Transverse colon (tissue), 4 donors: ENCODE measurements at places on chromosomes 5 and 9. TPM values are rescaled to one million over a fixed set of nuclear protein-coding genes. Genes with fewer than 3 reads are reported as not detected.

Gene KIAA1191
- 113 TPM for total RNA-seq

Gene TLX3
- not detected for total RNA-seq

Gene TMEM215
- total RNA-seq: not detected

Gene RORB
- total RNA-seq: not detected

Gene SAXO1
- total RNA-seq: not detected

Gene ESM1
- total RNA-seq: not detected

- no peak for DNase-seq
Measured at GRCh38 chr9:87063871-87064270, 116.6 kb upstream of the GAS1 start.

DNA sequence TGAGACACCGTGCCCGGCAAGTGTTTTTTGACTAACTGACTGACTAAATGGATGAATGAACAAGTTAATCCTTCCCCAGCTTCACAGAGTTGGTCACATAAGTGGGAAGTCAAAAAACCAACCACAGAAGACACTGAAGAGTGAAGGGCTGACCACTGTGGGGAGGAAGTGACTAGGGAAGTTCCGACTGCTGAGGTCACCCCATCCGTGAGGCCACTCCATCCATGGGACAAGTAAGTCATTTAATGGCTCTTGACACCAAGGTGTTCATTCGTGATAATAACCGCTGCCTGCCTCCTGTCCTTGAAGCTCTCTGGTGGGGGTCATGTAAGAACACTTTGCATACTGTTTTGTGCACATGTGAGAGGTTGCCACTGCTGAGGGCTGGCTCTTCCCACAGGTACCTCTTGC is 22.2 kb upstream of the CXCL14 start:
- DNase-seq: no peak

- DNase-seq: no peak
Measured at GRCh38 chr5:93296338-93296737, 284.7 kb downstream of the NR2F1-AS1 start.

DNA sequence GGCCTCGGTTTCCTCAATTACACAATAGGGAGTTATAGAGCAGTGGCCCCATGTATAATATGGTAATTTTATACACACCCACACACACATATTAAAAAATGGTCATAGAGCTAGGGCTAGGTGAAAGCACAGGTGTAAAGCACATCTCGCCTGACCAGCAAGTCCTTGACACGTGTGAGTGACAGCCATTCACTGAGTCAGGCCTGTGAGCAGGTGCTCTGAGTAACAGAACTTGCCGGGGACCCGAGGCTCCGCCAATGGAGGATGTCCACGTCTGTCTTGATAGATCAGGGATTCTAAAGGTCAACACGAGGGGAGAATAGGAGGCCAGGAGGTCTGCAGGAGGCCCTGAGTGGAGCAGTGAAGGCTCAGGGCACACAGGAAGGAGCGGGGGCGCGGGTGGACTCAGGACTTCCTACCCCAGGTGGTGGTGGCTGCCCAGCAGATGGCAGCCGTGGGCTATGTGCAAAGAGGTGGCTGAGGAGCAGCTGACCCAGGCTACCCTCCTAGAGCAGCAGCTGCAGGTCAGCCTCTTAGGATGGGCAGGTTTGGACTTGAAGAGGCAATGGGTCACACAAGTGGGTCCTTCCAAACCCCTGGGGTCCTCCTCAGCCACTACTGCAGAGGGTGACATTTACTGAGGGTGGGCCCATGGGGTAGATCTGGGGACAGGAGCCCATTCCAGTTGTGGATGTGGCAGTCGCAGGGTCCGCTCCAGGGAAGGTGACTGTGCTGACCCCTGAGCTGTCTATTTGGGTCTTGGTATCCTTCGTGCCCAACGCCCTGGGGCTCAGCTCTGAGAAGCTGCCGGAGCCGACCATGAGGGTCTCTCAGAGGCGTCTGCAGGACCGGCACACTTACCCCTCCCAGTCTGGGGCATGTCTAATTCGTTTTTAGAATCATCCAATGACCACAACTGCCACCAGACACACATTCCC is 45.9 kb downstream of the PRRT1B start:
- peak; percentile 85 for DNase-seq

GRCh38 chr5:124007675-124008398 is 495.9 kb downstream of the CSNK1G3 start:
- no peak for DNase-seq

DNA sequence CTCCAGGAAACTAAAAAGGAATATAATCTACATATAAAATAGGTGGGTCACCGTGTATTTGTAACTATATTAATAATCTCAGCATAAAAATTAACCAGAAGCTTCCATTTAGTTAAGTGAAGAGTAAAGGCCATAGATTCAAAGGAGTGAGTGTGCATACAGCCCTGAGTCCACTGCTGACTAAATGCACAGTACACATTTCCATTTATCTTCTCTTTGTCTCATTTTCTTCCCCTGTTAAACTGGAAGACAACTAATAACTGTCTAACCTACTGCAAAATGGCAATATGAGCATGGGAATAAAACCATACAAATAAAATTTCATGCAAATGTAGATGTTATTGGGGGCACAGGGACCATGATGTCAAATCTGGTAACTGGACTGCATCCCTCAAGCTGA is 59.9 kb upstream of the DAB2 start:
- DNase-seq: no peak

GRCh38 chr9:33506626-33507370 is 17.3 kb upstream of the ANKRD18B start:
- no peak for DNase-seq

- DNase-seq: no peak
Measured at GRCh38 chr5:76836585-76836984, 13.2 kb upstream of the S100Z start.

DNA sequence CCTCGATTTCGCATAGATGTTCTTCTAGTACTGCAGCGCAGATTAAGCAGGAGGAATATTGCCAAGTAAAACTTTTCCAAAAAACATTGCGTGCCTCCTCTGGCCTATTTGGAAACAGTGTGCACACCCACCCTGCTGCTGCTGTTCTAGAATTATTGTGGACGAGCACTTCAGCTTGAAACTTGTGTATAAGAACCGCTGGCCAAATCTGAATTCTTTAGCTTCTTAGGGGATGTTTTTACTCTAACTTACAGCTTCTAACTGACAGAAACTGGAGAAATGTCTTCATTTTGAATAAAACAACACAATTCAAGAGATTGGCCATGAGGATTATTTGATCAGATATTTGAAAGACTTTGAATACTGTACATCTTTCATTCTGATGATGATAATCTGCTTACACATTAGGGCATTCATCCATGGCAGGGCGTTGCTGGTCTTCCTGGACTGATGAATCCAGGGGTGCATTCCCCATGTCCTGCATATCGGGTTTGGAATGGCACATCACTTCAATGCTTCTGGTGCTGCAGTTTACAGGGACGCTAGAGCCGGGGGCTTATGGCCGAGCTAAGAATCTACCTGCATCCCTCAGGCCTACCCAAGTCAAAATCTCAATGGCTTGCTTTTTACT is 6.5 kb downstream of the ADAMTS16 start:
- DNase-seq: no peak

DNA sequence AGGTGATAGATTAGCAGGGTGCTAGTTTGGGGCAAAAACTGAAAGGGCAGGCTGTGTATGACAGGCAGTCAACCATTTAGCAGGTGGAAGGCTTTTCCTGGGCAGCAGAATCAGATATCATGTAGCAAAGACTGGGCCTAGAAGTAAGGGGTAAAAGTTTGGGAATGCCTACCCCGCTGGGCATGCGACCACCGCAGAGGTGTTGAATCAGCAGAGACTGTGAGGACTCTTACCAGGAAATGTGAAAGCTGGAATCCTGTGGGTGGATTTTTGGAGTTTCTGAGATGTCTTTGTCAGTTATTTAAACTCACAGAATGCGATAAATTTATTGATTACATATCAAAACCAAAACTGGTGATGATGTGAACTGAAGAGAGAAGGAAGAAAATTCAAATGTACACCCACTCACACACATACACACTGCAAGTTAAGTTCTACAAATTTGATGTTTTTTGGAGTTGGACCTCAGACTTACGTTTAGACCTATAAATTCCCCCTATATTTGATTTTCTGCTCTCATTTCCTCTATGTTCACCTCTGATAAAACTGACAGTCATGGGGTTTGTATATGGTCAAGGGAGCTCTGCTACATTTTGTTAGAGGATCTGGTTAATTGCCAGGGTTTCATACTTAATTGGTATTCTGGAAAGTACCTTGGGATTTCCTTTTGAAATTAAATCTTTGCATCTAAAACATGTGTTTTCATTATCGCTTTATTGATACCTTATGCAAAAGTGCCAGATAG is 333.6 kb downstream of the CSNK1G3 start:
- DNase-seq: no peak

- no peak for DNase-seq
Measured at GRCh38 chr5:95044096-95044495, 240.8 kb downstream of the MCTP1 start.

DNA sequence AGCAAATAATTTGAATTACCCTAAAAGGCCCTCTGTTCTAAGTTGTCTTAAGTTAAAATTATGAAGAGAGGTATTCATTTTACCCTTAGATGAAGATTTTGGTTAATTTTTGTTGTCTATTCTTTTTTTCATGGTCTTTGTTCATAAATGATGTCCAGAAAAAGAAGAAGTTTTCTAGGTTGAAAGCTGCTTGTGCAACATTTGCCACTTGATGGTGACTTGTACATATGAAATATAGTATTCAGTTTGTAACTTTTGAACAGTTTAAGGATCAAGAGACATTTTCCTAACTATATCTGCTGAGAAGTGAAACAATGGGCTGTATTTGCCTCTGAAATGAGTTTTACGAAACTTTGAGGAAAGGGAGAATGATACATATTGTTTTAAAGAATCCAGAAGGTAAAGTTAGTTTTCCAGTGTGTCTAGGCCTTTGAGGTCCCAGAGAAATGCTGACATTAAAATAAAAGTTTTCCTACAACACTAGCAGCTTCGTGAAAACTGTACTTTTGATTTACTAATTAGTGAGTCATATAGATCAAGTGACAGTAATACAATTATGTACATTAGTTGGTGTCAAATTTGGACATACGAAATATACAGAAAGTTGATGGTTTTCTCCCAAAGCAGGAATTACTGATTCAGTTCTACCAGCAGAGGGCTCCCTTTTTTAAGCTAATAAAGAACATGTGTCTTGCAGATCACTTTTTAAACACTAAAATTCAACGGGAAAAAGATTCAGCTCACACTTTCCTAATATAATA is 70.5 kb downstream of the PIK3R1 start:
- DNase-seq: no peak

DNA sequence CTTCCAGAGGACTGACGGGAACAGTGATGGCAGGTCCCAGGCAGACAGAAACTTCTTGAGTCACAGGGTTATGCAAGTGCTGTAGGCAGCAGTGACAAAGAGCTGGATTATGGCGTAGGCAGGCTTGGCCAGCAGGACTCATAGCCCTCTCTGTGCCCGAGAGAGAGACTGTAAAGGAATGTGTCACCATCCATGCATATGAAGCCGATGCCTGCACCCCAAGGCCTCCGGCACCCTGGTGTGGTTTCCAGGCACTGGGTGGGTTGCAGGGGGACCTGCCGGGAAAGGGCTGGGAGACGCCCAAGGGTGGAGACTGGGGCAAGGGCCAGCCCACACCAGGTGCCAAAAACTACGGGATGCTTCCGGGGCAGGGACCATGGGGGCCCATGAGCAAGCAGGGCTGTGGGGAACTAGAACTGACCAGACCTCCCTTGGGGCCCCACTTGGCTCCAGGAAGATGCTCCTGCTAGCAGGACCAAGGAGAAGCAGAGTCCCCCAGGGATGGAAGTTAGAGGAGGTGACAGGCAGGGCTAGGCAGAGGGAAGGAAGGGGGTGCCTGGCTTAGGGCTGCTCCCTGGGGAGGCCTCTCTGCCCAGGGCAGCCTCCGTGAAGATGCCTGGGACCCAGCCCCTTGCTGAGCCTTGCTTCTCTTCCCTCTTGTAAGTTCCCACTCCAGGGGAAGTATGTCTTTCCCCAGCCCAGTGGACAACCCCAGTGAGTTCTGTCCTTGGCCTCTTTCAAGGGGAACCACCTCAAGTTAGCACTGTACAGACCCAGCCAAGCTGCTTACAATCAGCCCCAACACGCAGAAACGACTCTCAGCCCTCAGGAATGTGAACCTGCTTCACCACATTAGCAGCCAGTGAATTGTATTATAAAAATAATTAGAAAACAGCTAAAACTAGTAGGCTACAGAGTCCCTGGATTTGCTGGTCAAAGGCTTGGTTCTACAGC is 10.5 kb upstream of the IPPK start:
- DNase-seq: no peak

GRCh38 chr5:55286411-55286933 is 21.0 kb downstream of the DHX29 start:
- DNase-seq: no peak

- DNase-seq: no peak
Measured at GRCh38 chr9:113995963-113996362, 82.1 kb downstream of the AMBP start.

DNA sequence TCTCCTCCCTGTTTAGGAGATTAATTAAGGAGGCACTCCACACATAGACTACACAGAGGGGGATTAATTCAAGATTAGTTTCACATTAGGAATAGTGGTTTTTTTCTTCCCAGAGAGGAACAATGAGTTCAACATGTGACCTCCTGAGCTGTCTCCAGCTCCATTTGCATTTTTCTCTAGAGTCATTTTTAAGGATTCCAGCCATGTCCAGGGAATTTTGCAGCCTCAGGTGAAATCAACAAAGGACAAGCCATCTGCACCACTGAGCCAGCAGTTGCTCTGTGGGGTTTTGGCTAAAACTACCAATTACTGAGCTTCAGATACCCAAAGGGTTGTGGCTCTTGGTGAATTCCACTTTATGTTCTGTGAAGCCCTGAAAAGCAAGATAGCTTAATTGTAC is 258.5 kb upstream of the PPP1R2B start:
- no peak for DNase-seq
